ENCODE measurements at places on chromosomes 3 and 15.

- no peak for DNase-seq
Measured at GRCh38 chr3:152149832-152150231, 118.9 kb upstream of the MBNL1 start.

DNA sequence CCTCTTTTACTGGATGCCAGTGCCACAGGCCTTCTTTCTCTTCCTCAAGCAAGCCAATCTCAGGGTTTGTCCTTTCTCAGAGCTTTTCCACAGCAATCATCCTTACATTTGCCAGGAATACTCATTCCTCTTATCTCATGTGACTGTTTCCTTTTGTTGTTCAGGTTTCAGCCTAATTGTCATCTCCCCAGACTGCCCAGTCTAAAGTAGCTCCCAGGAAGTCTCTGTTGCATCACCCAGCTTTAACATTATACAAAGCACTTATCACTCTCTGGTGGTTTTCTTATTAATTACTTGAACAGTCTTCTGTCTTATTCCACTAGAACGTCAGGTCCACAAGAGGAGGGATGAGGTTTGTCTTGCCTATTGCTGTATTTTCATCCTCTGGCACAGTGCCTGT lies 65.8 kb downstream of the CADPS start:
- no peak for DNase-seq

DNA sequence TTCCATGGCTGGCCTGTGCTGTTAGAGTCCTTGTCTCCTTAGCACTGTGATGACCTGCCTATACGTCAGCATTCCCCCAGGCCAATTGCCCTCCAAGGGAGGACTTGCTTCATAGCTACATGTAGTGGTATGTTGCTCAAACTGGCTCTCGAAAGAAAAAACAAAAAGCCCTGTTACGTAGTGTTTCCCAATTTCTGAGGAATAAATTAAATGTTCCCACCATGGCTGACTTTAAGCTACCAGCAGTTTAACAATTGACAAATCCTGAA lies 54.6 kb downstream of the WNT7A start:
- no peak for DNase-seq

GRCh38 chr15:90970274-90970673 lies 15.6 kb downstream of the RCCD1 start:
- no peak for DNase-seq

DNA sequence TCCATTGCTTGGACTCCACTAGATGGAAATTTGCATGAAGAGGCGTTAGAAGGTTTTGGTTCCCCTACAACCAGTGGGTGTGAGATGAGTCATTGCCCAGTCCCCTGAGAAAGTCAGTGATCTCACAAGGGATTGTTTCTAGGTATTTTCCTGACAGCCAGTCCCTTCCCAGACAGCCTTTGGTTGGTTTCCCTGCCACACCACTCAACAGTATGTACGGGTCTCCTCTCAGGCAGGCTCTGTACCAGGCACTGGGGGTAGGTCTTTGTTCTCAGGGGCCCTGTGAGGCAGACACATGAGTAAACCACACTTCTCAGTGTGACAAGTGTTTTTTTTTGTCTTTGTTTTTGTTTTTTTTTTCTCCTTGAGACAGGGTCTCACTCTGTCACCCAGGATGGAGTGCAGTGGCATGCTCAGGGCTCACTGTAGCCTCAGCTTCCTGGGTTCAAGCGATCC lies 4.0 kb downstream of the LAMP3 start:
- peak; percentile 82 for DNase-seq

DNA sequence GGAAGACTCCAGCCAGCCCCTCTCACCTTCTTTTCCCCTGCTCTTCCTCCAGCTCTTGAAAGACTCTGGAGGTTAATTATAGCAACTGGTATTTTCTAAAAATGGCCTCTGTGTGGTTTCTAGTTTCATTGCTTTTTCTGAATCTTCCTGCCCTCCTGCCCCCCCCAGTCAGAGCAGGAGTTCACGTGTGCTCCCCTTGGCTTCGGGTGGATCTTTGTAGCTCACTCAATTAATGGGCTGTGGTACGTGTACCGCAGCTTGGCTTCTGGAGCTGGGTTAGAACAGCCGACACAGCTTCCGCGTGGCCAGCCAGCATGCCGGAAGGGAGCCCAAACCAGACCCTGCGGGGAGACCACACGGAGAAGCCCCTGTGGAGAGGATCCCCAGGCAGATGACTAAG lies 31.5 kb downstream of the TM2D3 start:
- no peak for DNase-seq

- no peak for DNase-seq
Measured at GRCh38 chr3:169746924-169747323, 17.9 kb downstream of the TERC start.

Measured in activated CD8-positive, alpha-beta memory T cell treated with anti-CD3 and anti-CD28 coated beads for 24 hours (primary cell).